Activated CD4-positive, alpha-beta T cell treated with anti-CD3 and anti-CD28 coated beads for 4 hours (primary cell): ENCODE measurements at places on chromosomes 12 and 14.
A peak's percentile ranks its signal among the peaks of the same experiment; 100 is the strongest.

GRCh38 chr12:82740129-82741000 lies 53.7 kb downstream of the TMTC2 start:
- DNase-seq = no peak

GRCh38 chr14:38226366-38226765 lies 18.7 kb downstream of the SSTR1 start:
- no peak for DNase-seq

- no peak for DNase-seq
These were observed 367.4 kb downstream of the BTG1 start for GRCh38 chr12:91778091-91778832.

- no peak for DNase-seq
These were observed 203.1 kb downstream of the ITPR2 start for GRCh38 chr12:26629864-26630263.

- DNase-seq = no peak
These were observed 138.3 kb downstream of the APAF1 start for GRCh38 chr12:98783420-98783819.

GRCh38 chr12:132124766-132125425 lies 19.2 kb downstream of the DDX51 start:
- no peak for DNase-seq

GRCh38 chr12:58965568-58965967 lies 45.3 kb upstream of the LRIG3 start:
- DNase-seq = no peak

DNA sequence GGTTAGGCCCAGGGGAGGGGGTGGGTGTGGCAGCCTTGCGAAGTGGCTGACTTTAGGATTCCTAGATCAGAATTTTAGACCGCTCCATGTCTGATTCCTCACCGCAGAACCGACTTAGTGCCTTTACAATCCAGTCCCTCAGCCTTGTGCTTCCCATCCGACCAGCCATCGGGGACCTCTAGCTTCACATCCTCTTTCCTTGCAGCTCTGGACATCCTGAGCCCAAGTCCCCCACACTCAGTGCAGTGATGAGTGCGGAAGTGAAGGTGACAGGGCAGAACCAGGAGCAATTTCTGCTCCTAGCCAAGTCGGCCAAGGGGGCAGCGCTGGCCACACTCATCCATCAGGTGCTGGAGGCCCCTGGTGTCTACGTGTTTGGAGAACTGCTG lies 557 bp downstream of the COPS7A start:
- peak; percentile 18 for DNase-seq

DNA sequence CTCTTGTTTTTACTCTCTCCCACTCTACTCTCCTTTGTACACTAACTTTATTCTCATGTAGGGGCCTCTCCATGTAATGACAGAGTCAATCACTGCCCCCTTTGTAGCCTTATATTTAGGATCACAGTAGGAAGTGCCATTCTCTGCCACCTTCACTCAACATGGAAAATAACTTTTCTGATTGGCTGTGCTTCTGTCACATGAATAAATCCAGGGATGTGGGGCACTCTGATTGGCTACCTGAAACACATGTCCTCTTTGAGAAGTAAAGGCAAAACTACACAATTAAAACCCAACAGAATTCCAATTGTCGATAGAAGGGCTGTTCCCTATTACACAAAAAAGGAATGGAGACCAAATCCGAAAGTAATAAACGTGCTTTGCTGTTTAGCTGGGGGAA lies at the start of gene RNASE9:
Gene RNASE9 (minus strand): TSS at position 87 of the 400 bp plus-strand sequence.
- no peak for DNase-seq

- DNase-seq = no peak
These were observed 43.0 kb downstream of the TXNRD1 start for GRCh38 chr12:104258476-104259067.

GRCh38 chr12:115598871-115599811 lies 678.4 kb downstream of the MED13L start:
- no peak for DNase-seq

DNA sequence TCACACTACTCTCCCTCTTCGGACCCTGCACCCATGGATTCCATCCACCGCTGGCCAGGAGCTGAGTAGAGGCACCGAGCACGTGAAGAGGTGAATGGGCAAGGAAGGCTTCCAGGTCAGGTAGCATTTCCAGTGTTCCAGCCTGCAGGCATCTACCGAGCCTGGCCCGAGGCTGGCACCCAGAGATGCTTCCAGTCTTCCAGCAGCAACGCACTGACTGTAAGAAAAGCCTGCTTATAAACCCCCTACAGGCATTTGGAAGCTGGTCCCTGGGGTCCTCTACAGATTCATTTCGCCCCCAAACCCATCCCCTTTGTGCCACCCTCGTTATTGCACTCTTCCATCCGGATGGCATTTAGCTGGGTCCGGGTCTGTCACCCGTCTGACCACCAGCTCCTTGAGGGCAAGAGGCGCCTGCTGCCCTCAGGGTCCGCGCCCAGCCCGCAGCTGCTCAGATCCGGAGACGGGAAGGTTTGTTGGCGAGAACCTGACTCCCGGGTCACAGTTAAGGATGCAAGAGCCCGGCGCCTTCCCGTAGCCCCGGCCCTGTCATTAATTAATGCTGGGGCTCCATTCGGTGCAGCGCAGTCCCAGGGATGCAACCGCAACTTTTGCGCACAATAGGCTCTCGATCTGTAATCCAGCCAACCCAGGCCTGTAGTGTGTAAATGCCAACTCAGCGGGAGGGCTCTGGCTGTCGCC lies 614 bp upstream of the MARK3 start:
- no peak for DNase-seq

DNA sequence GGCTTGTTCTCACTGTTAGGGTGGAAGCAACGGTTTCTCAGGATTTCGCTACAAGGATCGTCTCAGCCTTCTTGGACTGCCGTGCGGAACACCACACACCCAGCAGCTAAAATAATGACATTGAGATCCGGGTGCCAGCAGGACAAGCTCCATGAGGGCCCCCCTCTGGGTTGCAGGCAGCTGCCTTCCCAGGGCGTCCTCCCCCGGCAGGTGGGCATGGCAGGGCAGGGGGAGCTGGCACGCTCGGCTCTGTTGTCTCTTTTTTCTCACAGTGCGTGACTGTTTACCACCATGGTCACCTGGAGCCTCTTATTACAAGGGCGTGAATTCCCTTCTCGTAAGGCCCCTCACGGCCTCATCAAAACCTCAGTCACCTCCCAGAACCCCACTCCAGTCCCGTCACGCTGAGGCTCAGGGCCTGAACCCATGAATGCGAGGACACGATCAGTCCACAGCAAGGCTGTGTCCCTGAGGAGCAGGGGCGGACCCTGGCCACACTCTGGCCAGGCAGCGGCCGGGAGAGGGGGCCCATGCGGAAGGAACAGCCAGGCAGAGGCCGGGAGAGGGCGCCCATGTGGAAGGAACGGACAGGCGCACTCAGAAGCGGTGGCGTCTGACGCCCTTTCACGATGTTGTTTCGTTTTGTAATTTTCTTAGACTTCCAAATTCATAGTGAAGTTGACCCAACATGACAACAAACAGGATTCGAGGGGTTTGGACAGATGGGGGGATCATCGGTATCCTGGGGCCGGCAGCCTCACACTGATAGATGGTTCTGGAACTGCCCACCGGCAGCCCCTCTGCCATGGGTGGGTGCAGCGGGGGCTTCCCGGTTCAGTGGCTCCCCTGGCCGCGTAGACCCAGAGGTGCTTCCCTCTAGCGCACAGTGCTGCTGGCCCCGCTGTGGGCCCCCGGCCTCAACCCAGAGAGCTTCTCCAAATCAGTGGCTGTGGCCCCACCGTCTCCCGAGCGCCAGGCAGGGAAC lies 10.0 kb downstream of the LRCOL1 start:
- DNase-seq = peak; percentile 22

GRCh38 chr12:44157359-44157758 lies 321.5 kb downstream of the TMEM117 start:
- DNase-seq = no peak

GRCh38 chr12:132343294-132344004 lies 14.1 kb upstream of the GALNT9 start:
- DNase-seq = no peak

GRCh38 chr12:111748867-111749266 lies 17.9 kb upstream of the ALDH2 start:
- DNase-seq = no peak

GRCh38 chr12:102643879-102644575 lies 163.7 kb upstream of the IGF1 start:
- no peak for DNase-seq

GRCh38 chr14:50407111-50407812 lies 10.6 kb upstream of the CDKL1 start:
- DNase-seq = no peak

GRCh38 chr12:127290251-127290650 lies 976.7 kb upstream of the TMEM132C start:
- no peak for DNase-seq

- DNase-seq = no peak
These were observed 115.0 kb downstream of the TMEM132C start for GRCh38 chr12:128381946-128382345.

GRCh38 chr14:50865391-50866076 lies 6.3 kb upstream of the ABHD12B start:
- DNase-seq = no peak

DNA sequence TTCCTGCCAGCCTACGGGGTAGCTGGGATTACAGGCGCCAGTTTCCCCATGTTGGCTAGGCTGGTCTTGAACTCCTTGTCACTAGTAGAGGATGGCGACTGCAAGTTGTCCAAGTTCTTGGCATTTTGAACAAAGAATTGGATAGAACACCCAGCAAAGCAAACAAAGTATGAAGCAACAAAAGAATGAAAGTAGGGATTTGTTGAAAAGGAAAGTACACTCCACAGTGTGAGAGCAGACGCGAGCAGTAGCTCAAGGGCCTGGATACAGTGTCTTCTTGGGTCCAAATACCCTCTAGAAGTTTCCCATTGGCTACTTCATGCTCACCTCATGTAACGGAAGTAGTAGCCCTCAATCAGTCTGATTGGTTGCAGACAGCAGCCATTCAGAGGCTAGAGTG lies 152.2 kb downstream of the CCER1 start:
- DNase-seq = no peak

DNA sequence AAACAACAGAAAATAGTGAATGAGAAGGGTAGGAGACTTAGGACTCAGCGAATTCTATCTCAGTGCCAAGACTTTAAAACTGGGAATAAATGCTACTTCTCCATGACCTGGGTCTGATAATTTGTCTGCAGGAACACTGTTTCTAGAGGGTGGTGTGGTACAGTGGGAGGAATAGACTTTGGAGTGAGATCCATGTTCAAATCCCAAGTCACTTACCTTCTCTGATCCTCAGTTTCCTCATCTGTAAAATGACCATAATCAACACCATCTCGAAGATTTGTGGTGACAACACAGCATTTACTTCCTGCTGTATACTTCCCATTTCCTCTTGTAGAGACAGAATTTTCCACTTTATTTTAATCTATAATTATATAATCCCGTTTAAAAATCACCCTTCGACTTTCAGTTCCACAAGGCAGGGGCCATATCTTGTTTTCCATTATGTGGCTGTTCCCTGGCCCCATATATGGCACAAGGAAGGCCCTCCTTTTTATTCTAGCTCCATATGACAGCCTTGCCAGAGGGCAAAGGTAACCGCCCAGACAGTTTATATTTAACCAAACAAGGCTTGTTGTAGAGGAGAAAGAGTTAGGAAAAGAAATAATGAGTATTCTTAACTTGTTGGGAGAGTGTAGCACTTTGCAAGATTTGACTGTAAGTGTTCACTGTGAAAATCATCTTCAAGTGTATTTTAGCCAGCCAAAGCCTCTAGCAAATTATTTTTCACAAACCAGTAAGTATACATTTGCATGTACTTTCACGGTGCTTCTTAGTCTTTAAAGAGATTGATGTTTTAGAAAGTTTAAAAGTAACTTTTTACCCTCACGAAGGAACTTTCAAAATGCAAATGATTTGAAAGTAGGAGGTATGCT lies 243.1 kb downstream of the AKAP6 start:
- DNase-seq = no peak

DNA sequence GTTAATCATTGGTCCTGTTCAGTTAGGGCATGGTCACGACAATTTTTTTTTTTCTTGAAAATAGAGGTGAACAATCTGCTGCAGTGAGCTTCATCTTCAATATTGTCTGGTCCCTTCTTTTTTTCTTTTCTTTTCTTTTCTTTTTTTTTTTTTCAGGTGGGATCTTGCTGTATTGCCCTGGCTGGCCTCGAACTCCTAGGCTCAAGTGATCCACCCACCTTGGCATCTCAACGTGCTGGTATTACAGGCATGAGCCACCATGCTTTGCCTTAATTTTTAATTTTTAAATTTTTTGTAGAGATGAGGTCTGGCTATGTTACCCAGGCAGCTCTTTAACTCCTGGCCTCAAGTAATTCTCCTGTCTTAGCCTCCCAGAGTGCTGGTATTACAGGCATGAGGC lies 36.5 kb downstream of the MIPOL1 start:
- DNase-seq = no peak

- no peak for DNase-seq
These were observed 26.9 kb downstream of the MDM1 start for GRCh38 chr12:68305278-68305677.

GRCh38 chr12:49032679-49033447 lies 14.3 kb upstream of the PRKAG1 start:
- DNase-seq = no peak

GRCh38 chr12:52148464-52149181 lies 43.2 kb downstream of the KRT80 start:
- DNase-seq = no peak

- DNase-seq = no peak
These were observed 101.4 kb upstream of the RTL1 start for GRCh38 chr14:101004954-101005353.

GRCh38 chr12:122873540-122873939 lies 22.4 kb downstream of the VPS37B start:
- no peak for DNase-seq

DNA sequence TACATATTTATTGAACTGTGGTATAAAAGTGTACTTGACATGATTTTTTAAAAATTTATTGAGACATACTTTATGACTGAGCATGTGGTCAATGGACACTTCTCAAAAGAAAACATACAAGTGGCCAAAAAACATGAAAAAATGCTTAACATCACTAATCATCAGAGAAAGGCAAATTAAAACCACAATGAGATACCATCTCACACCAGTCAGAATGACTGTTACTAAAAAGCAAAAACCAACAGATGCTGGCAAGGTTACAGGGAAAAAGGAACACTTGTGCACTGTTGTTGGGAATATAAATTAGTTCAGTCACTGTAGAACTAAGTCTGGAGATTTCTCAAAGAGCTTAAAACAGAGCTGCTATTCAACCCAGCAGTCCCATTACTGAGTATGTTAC lies 1177.6 kb downstream of the GALC start:
- no peak for DNase-seq

- DNase-seq = no peak
These were observed 28.5 kb upstream of the MAGOHB start for GRCh38 chr12:10641735-10642500.

GRCh38 chr12:44052554-44052953 lies 216.7 kb downstream of the TMEM117 start:
- no peak for DNase-seq

DNA sequence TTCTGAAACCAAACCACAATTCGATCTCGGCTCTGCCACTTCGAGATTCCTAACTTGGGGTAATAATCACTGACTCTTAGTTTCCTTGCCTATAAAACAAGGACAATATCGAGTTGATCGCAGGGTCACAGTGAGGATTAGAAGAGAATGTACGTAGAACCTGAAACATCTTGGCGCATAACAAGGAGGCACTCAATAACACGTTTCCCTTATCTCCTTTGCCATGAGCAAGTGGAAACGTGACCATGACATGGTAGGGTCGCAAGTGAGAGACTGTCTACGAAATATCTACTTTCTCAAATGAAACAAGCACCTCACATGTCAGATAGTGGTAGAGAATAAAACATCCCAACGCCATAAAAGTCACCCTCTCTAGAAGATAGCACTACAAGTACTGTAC lies 2.3 kb downstream of the DICER1 start:
- DNase-seq = no peak
